ENCODE measurements at places on chromosomes 1 and 21.

DNA sequence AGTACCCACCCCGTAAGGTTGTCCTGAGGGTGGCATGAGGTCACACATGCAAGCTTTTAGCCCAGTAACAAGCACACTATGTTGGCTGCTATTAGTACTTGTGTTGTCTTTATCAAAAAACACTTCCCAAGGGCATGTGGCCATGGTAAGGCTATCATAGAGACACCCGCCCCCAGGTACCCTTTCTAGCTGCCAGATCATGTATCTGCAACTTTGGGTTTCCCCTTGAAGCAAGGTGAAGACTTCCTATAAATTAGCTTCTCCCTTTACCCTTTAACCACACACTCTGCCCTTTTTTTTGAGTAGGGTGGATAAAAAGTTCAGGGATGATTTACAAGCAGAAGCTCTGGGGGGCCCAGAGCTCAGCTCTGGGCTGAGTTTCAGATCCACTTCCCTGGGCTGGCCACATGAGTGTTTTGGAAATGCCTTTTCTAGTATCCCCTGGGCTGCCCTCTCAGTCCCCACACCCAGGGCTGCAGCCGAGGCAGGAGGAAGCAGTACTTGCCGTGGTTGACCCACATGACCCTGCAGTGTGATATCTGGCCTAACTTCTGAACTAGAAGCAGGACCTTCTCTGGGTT lies 2.0 kb downstream of the ZDHHC18 start:
- DNase-seq, result peak; percentile 39

DNA sequence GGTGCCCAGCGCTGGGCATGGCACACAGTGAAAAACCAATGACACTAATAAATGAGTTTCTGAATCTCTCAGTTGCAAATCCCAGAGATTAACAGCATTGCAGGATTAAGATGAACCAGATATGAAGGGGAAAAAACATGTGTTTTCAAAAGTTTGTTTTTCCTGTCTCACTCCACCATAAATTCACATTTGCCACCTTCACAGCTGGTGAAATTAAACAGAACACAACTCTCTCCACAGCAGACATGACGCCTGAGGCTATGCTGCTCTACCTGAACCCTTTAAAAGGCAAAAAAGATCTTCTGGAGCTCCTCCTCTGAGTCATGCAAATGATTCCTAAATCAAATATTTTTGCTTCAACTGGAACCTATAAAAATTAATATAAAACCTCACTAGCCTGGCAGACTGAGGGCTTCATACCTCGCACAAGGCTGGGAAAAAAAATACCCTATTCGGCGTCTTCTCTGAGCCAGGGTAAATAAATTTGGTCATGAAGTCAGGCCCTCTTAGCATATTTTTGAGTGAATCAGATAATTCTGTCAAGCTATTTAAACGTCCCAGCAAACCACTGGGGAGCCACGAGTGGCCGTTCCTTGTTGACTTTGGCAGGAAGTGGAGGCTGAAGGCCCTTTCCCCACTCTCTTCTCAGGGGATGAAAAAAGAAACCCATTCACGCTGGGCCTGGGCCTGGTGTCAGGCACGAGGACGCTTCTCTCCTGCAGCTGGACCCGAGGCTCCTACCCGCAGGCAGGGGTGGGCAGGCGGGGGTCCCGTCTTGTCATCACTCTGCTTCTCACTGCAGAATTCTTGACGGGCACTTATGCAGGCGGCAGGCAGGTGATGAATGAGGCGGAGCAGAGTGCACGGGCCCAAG lies 53.0 kb downstream of the DMRTB1 start:
- no peak for DNase-seq

DNA sequence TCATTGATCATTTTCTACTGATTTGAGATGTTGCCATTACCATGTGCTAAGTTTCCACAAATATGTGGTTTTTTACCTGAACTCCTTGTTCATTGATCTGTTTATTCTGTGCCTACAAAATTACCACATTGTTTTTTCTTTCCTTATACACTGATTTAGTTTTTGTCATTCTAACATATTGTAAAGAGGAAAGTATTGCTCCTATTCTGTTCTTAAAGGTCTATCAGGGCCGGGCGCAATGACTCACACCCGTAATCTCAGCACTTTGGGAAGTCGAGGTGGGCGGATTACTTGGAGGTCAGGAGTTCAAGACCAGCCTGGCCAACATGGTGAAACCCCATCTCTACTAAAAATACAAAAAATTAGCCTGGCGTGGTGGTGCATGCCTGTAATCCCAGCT lies 75.1 kb downstream of the CAMTA1 start:
- DNase-seq, result peak; percentile 8

DNA sequence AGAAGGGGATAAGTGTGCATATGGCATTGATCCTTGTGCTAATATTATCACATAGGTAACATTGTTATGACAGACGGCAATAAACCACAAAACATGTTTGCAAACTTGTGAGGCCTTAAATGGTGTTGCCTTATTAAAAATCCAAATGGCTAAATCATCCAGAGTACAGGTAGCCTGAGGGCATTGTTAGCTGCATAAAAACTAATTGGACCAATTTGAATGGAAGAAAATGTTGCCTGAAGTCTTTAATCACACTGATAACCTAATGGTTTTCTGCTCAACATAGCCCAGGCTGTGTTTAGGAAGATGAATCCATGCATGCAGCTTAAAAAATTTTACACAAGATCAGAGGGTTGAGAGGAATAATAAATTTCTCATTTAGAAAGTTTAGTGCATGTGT lies 19.4 kb upstream of the LRRC53 start:
- no peak for DNase-seq

- no peak for DNase-seq
Observed at GRCh38 chr1:3495776-3496745, 41.6 kb downstream of the ARHGEF16 start.

DNA sequence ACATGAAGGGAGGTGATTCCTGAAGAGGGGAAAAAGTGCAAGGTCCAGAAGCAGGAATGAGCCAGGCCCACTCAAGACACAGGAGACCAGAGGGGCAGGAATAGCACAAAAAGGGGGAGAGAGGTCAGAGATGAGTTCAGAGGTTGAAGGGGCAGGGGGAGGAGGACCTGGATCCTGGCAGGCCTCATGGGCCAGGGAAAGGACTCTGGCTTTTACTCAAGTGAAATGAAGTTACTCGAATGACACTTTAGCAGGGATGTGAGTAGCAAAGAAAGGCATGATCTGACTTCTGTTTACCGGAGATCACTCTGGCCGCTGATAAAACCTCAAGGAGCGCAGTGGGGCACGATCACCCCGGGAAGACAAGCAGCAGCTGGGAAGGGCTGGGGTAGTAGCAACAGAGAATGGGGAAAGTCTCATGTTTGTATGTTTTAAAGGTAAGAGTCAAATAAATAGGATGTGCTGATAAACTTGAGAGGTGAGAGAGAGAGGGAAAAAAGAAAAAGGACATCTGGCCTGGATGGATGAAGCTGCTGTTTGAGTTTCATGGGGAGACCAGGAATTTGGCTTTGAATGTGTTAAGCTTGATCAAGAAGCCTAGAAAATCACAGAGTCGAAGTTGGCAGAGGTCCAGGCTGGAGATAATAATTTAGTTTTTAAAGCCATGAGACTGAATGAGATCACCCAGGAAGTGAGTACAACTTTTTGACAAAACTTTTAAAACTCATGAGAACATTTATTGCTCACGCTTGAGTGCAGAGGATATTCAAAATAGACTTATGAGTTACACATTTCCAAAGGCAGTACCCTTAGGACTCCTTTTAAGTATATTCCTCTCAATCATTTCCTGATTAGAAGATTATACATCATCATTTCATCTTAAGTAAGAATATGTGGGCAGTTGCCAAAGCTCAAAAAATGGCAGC lies 156.0 kb downstream of the RERE start:
- DNase-seq, result peak; percentile 35

GRCh38 chr1:28306301-28306949 lies 22.4 kb upstream of the MED18 start:
- no peak for DNase-seq

DNA sequence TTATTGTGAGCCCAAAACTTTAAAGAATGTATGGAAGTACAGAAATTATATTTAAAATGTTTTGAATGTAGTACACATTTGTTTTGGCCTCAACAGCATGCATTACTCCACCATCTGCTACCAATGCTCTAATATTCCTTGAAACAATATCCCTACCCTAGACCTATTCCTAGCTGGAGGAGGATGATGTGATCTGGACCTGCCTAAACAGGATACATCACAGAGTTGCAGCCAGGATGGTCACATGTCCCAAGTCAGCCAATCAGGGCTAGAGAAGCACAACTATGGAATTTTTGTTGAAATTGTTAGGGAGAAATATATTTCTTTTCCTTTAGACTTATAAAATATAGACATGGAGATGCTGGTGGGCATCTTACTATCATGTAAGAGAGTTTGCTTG lies 623.3 kb upstream of the NR5A2 start:
- DNase-seq, result no peak

DNA sequence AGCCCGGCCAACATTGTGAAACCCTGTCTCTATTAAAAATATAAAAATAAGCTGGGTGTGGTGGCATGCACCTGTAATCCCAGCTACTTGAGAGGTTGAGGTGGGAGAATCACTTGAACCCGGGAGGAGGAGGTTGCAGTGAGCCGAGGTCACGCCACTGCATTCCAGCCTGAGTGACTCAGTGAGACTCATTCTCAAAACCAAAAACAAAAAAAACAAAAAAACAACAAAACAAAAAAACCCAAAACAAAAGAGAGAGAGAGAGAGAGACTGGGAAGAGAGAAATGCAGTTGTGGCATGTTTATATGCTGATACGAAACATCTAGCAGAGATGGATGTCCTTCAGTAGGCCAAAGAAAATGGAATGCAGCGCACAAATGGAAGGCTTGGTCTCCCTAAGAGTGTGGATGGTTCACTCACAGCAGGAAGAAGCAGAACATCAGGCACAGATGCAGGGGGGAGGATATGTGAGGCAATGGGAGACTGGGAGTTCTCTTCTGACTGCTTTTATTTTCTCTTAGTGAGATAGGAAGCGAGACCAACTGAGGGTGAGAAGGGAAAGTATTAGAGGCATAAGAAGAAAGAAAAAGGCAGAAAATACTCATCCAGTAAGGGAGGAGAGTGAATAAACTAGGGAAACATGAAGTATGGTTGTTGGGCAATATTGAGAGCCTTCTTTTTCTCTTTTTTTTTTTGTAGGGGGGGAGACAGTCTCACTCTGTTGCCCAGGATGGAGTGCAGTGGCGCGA lies 16.0 kb downstream of the THEM4 start:
- DNase-seq, result no peak

DNA sequence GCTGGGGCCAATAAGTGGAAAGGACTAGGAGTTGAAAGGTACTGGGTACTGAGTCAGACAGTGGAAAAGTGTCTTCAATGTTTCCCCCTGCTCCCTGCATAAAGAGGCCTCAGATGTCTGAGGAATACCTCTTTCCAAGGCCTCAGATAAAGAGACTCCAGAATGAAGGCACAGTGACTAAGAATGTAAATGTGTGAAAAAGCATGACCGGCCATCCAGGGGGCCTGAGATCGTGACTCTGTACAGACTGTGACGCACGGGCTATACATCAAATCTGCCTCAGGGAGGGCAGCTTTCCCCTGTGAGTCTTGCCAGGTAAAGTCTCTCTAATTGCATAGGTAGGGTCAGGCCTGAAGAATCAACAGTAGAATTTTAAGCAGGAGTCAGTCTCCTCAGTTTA lies 1690.5 kb downstream of the KCNT2 start:
- no peak for DNase-seq

GRCh38 chr1:205591522-205592351 lies 40.1 kb downstream of the ELK4 start:
- DNase-seq, result peak; percentile 95

DNA sequence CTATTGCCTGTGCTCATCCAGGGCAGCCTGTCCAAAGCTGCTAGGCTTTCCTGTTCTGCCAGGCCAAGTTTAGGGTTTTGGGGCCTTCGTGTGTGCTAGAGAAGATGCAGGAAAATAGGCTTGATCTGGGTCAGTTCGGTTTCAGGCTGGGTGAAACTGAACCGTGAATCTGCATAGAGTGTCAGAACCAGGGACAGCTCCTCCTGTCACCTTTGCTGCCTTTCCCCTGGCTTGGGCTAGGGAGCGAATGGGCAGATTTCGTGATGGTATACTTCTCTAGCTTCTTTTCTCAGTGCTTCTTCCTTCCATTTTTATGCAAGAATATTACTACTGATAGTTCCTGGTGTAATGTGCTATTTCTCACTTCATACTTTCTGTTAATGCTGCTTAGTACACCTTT lies 6.0 kb upstream of the AGO1 start:
- no peak for DNase-seq

- no peak for DNase-seq
Observed at GRCh38 chr1:45685308-45686014, 872 bp downstream of the GPBP1L1 start.

DNA sequence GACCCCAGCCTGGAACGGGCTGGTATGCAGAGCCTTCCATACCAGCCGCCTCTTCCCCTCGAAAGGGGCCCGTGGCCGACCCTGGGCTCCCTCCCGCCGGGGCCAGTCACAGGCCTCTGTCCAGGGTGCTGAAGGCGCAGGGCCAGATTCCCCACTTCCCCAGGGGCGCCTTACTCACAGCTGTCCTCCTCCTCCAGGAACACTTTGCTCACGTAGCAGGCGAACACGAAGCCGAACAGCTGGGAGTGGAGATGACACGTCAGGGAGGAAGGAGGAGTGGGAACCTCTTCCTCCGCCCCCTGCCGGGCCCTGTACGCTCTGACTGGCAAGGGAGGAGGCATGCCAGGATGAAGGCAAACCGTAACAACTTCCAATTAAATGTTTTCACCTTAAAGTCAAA lies 57.3 kb downstream of the NKAIN1 start:
- peak; percentile 64 for DNase-seq

DNA sequence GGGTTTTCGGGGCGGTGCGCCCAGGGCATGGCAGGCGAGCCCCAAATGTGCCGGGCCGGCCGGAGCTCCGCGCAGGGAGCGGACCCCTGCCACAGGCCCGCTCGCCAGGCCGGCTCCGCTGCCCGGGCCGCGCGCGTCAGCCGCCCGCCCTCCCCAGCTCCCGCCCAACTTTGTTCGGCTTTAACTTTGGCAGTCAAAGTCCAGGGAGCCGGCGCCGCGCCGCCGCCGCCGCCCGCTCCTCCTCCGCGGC lies 488 bp downstream of the SLC35D1 start:
- DNase-seq, result no peak

DNA sequence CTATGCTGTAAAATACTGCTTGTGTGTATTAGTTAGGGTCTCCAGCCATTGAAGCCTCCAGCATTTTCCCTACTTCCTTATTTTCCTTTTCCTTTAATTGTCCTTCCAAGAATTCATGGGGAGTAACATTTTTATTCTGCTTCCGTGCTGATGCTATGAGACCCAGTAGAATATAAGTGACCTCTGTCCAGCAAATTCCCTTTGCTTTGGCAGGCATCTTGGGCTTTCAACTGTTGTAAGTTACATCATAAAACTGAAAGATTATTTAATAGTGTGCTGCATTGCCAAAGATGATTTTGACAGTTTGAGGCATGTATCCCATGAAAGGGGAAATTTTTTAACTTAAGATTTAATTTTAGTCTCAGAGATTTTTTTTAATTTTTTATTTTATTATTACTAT lies 48.1 kb upstream of the B3GALT2 start:
- DNase-seq, result no peak

Data from stimulated activated naive CD8-positive, alpha-beta T cell treated with anti-CD3 and anti-CD28 coated beads, Interleukin-15, Interleukin-2, amounts not matched to agents 100 U/mL and 50 U/mL, for 24 hours (primary cell).